RPMI8226 (cell line): ENCODE measurements at places on chromosomes 5 and 9.
A peak's percentile ranks its signal among the peaks of the same experiment; 100 is the strongest.

- DNase-seq: no peak
Observed at GRCh38 chr9:106417685-106418084, 445.3 kb upstream of the ZNF462 start.

GRCh38 chr5:53030893-53031292 is 41.7 kb downstream of the ITGA2 start:
- no peak for DNase-seq

DNA sequence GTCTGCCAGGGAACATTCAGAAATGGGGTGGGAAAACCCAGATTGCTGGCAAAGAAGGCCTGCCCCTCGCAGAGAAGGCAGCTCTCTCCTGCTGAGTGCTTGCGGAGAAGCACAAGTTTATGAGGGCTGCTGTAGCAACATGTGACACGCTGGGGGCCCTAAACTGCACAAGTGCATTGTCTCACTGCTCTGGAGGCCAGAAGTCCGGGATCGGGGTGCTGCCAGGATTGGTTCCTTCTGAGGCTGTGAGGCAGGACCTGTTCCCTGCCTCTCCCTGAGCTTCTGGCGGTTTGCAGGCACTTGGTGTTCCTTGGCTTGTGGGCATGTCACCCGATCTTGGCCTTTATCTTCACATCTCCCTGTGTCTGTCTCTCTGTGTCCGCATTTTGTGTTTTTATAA is 75.6 kb upstream of the NEURL1B start:
- DNase-seq: no peak

DNA sequence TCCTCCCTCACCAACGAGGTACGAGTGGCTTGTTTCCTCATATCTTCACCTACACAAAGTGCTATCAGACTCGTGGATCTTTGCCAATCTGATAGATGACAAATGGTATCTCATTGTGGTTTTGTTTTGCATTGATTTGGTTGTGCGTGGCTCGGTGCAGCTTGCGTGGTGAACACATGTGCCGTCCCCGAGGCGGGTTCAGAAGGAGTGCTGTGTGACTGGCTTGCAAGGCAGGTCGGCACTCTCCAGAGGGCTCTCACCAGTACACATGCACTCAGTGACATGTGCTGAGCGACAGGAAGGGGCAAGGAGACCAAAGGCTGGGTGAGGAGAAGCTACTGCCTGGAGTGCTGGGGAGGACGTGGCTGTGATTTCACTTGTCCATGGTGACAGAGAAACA is 95.3 kb upstream of the PITX1 start:
- no peak for DNase-seq

- no peak for DNase-seq
Observed at GRCh38 chr5:126543660-126544059, 51.4 kb downstream of the ALDH7A1 start.

DNA sequence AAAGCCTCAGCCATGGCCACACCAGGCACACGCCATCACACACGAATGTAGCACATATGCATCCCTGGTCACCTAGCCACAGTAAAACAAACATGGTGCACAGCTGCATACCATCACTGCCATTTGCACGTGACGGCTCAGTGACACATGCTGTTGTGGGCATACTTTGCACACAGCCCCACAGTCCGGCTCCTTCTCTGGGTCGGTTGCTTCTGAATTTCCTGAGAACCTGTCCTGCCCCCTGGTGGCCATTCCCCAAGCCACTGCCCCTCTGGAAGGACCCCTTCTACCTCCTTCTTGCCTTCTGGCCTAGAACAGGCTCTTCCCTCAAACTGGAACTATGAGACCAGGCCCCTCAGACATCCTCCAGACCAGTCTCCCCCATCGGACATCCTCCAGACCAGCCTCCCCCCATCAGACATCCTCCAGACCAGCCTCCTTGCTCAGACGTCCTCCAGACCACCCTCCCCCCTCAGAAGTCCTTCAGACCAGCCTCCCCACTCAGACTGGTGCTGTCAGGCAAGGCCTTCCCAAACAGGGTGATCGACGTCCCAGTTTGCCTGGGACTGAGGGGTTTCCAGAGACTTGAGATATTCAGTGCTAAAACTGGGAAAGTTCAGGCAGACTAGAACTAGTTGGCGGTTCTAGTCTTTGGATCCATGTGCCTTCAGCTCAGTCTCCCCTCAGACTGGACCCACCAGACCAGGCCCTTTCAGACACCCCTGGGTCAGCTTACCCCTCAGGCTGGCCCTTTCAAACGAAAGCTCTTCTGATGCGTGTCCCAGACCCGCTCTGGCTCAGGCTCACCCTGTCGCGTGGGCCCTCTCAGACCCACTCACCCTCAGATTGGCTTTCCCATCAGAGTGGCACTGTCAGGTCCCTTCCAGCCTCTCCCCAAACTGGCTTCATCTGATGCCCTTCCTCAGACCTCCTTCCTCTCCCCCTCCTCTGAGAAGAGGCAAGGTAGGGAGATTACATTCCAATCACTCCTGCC is 24.3 kb upstream of the ENHO start:
- peak; percentile 61 for DNase-seq

- peak; percentile 33 for DNase-seq
Observed at GRCh38 chr5:140926443-140927227, 536 bp downstream of the PCDHAC1 start.

DNA sequence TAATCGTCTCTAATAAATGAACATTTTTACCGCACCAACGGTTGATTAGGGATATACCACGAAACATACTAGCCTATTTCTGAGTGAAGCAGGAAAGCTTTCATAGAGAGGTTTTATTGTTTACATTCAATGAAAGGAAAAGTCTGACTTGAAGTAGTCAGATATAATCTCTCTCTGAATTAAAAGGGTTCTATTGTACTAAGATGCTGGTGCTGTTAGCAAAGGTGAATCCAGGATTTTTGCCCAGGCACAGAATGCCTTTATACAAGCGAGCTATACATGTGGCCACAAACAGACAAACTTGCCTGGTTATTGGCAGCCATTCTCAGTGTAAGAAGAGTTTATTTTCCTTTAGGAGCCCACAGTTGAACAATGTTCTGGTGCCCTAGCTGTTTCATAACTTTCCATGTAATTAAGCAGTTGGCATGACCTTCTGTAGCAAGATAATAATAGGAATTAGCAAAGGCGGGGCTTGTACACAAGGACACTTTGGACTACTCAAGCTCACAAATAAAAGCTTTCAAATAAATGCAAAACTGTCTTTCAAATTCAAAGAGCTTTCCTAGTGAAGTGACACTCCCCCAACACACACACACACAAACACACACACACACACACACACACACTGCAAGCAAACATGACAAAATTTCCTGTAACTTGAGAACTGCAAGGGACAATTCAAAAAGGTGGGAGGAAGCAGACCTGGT is 198.7 kb upstream of the MAP3K1 start:
- DNase-seq: no peak

GRCh38 chr9:132365986-132366385 is 11.2 kb upstream of the SETX start:
- no peak for DNase-seq

DNA sequence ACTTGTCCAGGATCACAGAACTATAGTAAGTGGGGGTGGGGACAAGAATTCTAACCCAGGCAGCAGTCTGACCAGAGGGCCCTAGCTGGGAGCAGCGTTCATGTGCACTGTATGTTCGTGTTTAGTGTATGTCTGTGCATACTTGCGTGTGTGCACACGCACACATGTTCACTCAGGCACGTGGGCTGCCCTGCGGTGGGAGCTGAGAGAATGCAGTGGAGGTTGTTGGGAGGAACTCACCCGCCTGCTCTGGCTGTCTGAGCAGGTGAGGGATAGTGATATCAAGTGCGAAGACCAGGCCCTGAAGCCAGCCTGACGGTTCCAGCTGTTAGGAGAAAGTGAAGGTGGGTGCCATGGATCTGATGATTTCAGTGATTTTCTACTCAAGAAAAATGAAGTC is 942 bp downstream of the DCANP1 start:
- DNase-seq: no peak

DNA sequence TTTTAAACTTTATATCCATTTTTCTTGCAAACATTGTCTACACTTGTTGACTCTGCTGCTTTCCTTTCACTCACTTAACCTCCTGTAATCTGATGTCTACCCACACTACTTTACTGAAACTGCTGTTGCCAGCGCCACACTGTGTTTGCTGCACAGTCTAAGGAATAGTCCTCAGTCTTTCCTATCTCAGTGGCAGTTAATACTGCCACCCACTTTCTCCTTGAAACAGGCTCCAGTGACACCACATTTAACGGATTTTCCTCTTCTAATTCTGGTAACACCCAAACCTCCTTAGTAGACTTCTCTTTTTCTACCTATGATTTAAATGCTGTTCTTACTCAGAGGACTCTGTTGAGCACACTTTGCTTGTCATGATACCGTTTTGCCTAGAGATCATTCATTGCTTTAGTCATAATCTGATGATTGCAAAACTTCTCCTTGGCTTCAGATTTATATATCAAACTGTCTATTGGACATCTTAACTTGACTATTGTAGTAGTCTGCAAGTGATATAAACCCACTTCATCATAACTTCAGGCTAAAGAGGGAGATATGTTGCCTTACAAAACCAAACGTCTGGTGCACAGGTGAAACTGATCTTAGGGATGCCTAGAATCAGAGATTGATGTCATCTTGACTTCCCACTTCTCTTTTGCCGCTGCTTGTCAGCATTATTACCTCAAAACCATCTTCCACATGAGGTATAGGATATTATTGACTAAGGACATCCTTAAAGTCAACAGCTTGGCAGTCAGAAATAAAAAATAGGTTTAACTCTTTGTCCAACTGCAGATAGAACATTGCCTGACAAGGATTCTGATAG is 94.1 kb downstream of the CDC42SE2 start:
- no peak for DNase-seq

- DNase-seq: no peak
Observed at GRCh38 chr9:7554699-7555098, 244.9 kb downstream of the DMAC1 start.

GRCh38 chr9:134914501-134914834 is 3.2 kb downstream of the FCN1 start:
- no peak for DNase-seq

DNA sequence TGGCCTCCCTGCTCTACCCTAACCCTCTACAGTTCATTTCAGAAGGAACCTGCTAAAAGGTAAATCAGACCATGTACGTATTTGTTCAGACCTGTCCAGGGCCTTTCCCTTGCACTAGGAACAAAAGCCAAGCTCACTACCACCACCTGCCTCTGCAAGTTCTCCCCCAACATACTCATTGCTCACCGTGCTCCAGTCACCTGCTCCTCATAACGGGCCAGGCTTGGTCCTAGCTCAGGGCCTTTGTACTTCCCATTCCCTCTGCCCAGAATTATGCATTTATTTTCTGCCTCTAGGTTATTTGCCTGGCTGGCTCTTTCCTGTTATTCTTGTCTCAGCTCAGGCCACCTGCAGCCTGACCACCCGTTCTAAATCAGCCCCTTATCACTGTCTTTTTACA is 4.8 kb upstream of the FGF1 start:
- no peak for DNase-seq
